Cortex of kidney (tissue), 1 donor: ENCODE measurements at places on chromosomes 6 and 20.

- no peak for DNase-seq
Observed at GRCh38 chr6:136647363-136647852, 97.2 kb upstream of the MAP7 start.

DNA sequence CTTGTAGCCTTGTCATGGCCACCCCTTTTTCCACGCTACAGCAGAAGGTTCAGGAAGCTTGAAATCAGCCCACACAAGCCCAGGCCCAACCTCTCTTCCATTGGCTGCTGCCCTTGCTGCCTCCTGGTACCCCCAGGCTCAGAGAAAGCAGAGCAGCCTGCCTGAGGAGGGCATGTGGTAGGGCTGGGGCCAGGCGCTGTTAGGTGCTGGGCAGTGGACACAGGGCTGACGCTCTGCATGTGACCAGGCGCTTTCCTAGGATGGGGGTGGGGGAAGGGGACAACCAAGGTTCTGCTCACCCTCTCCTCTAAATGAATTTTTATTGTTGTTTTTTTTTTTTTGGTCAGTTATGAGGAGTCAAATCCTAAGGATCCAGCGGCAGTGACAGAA lies 36.3 kb upstream of the ID1 start:
- DNase-seq: no peak

DNA sequence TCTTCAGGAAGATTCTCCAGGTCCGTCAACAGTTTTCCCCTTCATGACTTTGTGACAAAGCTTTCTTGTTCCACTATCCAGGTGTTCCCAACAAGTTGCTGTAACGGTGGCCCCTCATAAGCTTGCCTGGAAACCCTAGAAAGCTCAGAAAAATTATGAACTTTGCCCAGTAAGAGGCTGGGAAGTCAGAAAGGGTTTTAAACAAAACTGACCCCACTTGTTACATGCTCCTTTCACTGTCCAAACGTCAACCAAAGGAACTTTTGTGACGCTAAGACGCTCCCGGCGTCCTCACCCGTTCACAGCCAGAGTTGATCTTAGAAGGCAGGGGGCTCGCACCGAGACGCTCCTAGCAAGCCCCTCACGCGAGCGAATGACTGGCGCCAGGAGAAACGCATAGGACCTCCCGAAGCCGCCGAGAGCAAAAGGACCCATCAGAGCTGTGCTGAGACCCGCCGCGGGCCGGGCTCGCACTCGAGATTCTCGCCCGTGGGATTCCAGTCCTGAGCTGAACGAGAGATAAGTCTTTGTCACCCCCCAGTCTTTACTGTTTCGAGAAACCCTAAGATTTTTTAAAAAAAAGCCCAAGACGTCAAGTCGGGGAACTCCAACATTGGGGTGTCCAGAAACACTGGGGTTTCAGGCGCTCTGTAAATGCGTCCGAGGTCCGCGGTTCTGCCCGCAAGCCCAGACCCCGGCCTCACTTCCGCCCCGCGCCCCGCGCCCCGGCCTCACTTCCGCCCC lies 544 bp upstream of the ACAT2 start:
- DNase-seq: no peak

- no peak for DNase-seq
Observed at GRCh38 chr20:845941-846893, 12.7 kb downstream of the FAM110A start.

GRCh38 chr6:137762168-137763090 lies 104.6 kb upstream of the TNFAIP3 start:
- no peak for DNase-seq

DNA sequence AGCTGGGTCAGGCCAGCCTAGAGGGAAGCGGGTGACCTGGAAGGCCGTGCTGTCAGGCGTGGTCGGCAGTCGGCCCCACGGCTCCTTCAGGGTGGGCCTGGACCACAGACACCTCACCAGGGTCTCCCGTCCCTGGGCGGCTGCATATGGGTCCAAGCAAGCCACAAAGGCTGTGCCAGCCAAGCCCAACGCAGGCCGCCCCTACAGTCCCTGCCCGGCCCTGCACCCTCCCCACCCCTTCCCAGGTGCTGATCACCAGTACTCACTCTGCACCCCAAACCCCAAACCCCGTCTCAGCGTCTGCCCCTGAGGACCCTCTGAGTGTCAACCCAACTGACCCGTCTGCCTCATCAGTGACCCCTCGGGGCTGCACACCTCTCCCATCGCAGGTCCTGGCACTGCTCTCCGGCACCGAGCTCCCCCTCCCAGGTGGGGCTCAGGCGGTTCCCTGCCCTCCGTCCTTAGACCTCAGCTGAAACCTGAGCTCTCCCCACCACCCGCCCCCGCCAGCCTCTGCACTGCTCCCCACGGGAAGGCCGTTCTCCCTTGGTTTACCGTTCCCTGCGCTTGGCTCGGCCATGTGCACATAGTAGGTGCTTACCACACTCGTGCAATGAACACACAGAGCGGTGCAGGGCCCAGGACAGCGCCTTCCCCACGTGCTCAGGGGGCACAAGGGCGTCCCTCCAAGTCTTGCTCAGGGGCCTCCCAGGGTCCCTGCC lies 1.5 kb upstream of the PPDPF start:
- no peak for DNase-seq

GRCh38 chr6:34888874-34889555 lies at the start of gene ANKS1A:
TSS of gene ANKS1A (plus strand) at chr6:34889255. CDS start at chr6:34889403, 148 bp downstream.
- DNase-seq: peak; percentile 22

DNA sequence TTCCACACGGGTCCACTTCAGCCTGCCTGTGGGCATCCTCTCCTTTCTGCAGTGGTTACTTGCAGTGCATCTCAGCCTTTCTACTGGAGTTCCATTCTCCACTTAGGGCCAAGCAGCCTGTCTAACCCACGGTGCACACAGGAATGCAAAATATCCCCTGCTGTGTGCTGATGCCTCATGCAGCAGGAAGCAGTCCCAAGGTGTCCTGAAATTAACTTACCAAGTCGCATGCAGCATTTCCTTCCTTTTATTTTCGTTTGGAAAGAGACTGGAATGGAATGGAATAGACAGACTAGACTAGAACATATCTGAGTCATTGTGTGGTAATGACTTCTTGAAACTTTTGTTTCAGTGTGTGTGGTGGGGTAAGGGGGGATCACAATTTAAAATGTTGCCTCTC lies 25.9 kb upstream of the FOXQ1 start:
- no peak for DNase-seq

DNA sequence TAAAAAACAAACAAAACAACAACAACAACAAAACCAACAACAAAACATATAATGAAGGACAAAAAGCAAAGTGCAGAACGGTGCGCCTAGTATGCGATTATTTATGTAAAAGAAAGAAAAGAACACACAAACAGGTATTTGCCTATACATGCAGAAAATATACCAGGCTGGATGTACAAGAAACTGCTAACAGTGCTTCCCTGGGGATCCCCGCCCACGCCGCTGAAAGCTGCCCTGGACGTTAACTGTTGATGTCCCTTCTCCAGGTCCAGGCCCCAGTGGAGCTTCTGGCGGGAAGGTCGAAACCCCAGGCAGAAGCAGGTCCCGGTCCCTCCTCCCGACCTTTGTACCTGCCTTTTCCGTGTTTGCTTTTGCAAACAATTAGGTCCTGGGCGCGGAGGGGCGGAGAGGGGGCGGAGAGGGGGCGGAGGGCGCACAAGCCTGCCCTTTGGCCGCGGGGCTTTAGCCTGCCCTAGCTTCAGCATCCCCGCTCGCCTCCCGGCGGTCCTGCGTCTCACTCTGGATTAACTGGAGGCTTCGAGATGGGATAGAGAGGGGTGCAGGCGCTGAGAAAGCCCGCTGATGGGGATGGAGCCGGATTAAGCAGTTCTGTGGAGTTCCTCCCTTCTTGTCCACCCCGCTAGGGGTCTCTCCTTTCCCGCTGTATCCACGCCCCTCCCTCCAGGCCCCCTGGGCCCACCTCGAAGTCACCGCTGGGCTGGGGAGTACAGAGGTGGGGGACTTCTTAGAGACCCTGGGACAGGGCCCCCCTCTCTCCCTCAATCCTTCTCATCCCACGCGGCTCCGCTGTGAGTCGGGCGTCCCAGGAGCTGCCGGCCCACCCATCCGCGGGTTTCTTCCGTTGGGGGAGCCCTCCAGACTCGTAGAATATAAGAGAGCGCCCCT lies 8.2 kb upstream of the AHCY start:
- DNase-seq: no peak

DNA sequence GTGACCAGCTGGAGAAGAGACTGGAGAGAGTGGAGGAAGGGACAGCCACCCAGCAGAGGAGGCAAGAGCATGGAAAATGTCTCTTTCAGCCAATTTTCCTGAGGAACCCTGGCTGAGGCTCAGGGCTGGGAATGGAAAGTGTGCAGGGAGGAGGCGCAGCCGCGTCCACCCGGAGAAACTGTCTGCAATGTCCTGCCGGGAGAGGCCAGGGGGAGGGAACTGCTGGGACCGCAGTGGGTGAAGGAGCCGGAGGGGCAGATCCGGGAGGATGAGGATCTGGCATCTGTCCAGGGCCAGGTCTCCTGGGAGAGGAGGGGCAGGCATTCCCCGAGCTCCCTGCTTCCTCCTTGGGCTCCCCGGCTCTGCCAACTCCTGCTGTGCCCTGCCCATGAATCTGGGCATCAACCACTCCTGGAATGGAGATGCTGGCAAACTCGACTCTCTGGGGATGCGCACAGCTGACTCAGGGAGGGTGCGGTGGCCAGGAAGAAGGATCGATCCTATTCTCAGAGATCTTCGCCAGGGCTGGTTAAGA lies 17.4 kb upstream of the HM13 start:
- no peak for DNase-seq

DNA sequence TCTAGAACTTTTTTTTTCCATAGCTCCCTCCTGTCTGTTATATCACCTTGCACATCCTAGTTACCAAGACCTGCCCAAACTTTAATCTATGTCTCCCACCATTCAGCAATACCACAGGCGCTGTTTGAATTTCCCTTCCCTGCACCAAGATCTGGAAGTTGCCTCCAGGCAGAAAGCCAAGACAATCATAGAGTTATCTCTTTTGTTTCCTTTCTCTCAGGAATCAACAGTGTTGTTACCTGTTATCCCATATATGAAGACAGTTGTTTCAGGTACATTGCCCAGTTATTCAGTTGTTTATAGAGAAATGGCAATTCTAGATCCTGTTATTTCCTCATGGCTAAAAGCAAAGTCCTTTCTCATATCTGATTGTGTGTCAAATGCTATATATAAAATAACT lies 63.2 kb downstream of the PDSS2 start:
- DNase-seq: no peak

DNA sequence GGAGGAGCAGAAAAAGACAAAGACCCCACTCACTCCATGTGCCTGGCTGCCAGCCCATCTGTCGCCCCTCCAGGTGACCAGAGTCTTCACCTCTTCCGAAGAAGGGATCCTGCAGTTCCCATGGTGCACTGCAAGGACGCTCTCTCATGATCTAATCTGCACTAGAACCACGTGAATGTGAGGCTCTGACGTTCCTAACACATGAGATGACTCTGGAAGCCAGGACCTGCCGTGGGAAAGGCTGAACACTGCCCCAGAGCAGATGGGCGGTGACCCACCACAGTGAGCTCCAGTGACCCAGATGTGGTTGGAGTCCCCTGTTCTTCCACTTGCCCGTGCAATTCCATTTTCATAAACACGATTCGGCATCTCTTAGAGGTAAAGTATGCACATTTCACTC lies 39.6 kb upstream of the PDE10A start:
- DNase-seq: no peak

DNA sequence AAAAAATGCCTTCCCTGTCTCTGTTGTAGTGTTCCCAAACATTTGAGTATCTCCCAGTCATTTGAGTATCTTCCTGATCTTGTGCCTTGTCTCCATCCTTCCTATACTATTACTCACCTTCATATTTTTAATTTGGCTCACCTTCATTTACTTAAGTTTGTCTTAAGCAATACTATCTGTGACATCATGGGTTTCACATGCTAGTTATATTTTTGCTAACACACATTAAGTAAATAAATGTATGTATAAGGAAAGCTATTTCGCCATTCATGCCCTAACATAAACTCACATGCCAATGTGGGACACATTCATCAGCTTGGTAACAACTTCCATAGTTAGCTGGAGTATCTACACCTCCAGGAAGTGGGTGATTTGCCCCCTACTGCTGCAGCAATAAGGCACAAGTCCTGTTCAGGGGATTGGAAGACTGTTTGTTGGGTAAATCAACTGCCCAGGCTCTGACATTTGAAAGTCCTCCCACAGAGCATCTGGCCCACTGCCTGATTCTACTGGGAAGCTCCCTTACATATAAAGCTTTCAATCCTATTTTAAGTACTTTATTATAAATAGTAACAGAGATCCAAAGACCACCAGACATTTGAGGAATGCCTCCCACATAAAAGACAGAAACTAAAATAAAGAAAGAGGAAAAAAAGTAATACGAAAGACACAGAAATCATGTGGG lies 132.3 kb downstream of the ISM1 start:
- DNase-seq: no peak

- DNase-seq: no peak
Observed at GRCh38 chr20:10741060-10741459, 67.3 kb upstream of the JAG1 start.

GRCh38 chr20:62413025-62413570 lies 6.0 kb upstream of the CABLES2 start:
- no peak for DNase-seq

DNA sequence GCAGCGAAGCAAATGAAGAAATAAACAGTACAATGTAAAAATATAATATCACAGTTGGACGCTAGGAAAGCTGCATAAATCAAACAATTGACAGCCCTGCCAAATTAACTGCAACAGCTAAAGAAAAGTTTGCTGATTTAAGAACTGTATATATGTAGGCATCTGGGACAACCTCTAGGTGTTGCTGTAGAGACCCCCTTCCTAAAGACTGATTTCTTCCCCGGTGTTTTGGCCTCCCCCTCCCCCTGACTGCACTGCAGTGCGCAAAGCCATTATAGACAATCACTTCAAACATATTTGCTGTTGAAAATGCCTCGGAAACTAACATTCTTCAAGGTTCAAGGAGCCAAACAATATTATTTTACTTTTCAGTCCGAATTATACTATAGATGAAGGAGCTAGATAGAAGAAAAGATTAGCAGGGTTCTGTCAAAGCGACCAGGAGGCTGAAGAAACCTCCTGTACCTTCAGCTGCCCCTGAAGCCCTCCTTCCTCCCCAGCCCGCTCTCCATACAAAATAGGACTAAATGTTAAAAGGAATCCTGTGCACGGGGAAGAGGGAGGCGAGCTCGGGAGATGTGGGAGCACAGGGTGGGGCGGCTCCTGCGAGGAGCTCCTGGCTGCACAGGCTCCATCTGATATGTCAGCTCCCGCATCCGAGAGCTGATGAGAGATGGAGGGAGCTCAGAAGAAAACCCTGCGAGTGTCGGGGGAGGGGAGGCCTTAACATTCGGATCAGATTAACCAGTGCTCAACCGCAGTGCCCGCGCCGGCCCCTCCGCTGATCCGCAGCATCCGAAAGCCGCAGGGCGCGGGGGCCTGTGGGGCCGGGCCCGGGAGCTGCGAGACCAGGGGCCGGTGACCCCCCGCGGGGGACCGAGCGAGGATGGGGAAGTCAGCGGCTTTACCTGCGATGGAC lies 822 bp downstream of the ELOVL4 start:
- DNase-seq: no peak

GRCh38 chr20:48154040-48154765 lies 368.9 kb upstream of the SULF2 start:
- DNase-seq: no peak

- no peak for DNase-seq
Observed at GRCh38 chr20:64233725-64234124, 21.8 kb upstream of the PCMTD2 start.

GRCh38 chr6:43814865-43815264 lies 44.9 kb downstream of the VEGFA start:
- no peak for DNase-seq

- no peak for DNase-seq
Observed at GRCh38 chr6:129577691-129578090, 132.3 kb downstream of the ARHGAP18 start.

GRCh38 chr6:5898102-5898501 lies 108.6 kb downstream of the NRN1 start:
- DNase-seq: no peak

- no peak for DNase-seq
Observed at GRCh38 chr20:16313917-16314316, 259.3 kb downstream of the KIF16B start.
